ENCODE measurements at places on chromosomes 2 and 18.
A peak's percentile ranks its signal among the peaks of the same experiment; 100 is the strongest.

DNA sequence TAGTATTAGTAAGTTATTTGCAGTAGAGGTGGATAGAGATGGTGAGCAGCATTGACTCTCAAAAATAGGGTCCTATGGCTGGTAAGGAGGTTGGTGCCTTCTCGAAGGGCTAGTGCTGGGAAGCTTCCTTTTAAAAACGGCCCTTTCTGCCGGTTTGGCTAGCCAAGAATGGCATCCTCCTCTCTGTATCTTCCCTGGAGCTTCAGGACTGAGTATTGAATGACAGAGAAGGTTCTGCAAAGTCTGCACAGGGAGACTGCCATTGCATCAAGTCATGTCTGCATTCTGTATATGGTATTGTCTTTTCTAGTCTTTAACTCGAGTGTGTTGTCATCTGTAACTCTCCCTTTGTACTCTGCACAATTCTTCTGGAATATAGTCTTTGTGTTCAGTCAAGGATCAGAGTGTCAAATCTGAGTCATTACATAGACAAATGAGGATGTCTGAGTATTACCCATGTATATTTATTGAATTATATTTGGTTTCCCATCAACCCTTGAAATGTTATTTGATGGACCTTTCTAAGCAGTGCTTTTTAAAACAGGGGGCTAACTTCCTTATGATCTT is 1.1 kb downstream of the LDLRAD4 start:
- DNase-seq = no peak

DNA sequence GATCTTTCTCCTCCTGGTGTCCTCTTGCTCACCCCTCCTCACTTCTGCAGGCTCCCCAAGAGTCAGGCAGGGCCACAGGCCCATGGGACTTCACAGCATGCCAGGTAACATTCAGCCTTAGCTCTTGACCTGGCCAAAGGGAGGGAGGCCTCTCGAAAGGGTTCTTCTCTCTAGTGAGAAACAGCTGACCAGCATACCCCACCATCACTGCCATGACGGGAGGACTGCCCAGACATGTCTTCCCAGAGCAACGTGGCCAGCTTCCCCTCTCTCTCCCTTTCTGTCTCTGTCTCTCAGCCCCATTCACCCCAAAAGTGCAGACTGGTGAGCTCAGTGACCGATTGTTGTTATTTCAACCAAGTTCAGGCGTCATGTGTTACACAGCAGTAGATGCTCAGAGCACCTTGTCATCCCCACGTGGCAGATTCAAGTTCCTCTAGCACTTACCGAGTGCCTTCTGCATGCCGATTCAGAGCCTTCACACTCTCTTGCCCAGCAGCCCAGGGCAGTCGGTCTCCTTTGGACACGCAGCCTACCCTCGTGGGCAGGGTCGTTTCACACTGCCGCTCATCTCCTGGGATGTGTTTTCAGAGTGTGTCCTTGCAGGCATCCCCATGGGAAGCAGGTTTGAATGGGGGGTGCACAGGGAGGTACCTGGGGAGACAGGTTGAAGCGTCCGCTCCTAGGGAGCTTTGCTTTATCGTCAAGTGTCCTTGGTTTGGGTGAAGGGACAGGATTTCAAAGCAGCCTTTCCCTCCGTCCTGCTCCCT is 259.9 kb downstream of the NDUFA10 start:
- DNase-seq = no peak

DNA sequence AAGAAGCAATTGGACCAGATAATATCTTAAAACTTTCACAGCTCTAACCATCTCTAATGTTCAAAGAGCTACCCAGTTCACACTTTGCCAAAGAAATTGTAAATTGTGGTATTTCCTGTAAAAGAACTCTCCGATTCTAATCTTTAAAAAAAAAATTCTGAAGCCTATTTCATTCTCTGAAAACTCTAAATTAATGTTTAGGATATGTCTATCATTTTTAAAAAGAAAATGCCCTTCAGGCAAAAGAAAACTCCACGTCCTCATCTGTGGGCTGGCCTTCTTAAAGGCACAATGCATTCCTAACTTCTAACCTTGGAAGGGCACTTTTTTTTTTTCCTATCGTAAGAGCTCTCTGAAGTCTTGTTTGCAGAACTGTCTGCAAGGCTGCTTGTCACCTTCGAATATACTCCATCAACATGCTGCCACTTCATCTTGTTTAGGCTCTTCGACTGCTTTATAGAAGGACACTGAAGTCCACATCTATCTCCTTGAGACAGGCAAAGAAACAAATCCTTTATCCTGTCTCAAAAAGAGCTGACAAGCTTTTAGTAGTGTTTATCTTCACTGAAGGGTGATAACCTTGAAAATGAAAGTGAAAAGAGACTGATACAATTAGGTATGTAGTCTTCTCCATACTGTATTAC is 124.3 kb upstream of the SLC39A10 start:
- no peak for DNase-seq

- no peak for DNase-seq
Measured at GRCh38 chr18:71682591-71682990, 861.6 kb downstream of the CBLN2 start.

DNA sequence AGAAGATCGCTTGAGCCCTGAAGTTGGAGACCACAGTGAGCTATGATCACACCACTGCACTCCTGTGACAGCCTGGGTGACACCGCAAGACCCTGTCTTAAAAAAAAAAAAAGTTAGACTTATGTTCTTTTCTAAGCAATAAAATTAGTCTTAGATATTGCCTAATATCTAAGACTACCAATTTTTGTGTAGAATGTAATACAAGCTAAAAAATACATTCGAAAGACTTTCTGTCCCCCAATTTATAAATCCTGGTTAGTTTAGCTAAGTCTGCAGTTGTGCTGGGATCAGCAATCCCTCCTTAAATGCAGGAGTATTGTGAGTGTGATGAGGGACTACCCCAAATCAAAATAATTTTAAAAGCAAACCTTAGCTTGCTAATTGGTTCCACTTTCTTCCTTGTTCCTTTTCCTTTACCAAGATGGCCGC is 358 bp upstream of the STAMBP start:
- no peak for DNase-seq

DNA sequence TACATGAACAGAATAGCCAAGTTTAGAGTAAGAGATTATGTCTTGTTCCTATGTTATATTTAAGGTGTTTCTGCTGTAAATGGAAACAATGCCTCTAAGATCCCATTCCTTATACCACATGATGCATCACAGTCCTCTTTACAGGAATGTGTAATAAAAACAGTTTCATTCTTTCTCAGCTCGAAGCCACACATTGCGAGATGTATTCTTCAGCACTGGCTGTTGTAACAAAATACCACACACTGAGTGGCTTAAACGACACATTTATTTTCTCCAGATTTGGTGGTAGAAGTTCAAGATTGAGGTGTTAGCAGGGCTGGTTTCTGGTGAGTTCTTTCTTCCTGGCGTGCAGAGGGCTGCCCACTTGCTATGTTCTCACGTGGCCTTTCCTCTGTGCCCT is 246.2 kb downstream of the SOCS6 start:
- no peak for DNase-seq

GRCh38 chr2:108459441-108459840 is 10.4 kb downstream of the GCC2 start:
- DNase-seq = no peak

GRCh38 chr2:156341452-156342253 is 9.1 kb upstream of the NR4A2 start:
- peak; percentile 93 for DNase-seq

- no peak for DNase-seq
Measured at GRCh38 chr2:181770150-181770549, 89.8 kb upstream of the NEUROD1 start.

- no peak for DNase-seq
Measured at GRCh38 chr2:200404615-200405014, 98.1 kb downstream of the SPATS2L start.

DNA sequence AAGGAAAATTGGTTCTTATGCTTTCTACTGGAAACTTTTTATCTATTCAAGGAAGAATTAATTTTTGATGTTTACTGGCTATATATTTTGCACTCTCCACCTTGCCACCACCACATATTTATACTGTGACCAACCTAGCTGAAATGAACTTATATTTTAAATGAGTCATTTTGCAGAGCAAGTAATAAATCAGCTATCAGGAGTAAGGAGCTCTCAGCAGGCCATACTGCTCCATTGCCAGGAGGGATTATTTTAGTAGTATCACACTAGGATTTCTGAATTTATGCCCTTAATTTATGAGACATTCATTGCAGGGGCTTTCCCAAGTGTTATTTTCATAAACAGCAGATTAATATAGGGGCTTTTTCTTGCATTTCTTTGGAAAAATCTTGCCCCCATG is 125.8 kb upstream of the CYP1B1 start:
- DNase-seq = no peak

DNA sequence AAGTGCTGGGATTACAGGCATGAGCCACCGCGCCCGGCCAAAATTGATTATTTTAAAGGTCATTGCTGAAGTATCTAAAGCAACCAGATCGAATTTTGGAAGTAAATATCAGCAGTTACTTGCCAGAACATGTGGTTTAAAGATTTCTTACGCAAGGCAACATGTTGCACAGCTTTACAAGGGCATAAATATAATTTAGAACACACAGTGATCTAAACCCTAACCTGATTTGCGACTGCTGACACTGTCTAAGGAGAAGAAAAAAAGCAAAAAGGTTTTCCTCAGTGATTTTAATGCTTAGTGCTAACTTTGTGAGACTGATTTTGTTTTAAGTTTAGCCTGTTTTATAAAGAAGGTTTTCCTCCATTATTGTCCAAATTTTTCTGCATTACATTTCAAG is 569.9 kb upstream of the LINC00305 start:
- DNase-seq = no peak

GRCh38 chr2:220341014-220341413 is 713.6 kb downstream of the SLC4A3 start:
- DNase-seq = no peak

DNA sequence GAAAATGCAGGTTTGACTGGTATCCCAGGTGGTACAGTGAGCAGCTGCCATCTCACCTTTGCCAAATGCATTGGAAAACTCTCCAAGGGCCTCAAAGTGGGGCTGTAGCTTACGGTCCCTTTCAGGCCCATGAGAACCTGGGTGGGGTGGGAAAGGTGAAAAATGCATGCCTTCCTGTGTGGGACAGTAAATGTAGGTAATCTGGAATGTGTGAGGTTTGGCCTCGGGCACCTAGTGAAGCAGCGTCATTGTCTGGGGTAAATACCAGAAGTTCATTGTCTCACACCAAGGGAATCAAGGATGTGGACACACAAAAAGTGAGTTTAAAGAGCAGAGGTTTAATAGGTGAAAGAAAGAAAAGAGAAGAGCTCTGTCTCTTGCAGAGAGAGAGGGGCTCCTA is 36.6 kb downstream of the TIMM21 start:
- no peak for DNase-seq

- DNase-seq = no peak
Measured at GRCh38 chr2:162749994-162750393, 88.6 kb downstream of the KCNH7 start.

DNA sequence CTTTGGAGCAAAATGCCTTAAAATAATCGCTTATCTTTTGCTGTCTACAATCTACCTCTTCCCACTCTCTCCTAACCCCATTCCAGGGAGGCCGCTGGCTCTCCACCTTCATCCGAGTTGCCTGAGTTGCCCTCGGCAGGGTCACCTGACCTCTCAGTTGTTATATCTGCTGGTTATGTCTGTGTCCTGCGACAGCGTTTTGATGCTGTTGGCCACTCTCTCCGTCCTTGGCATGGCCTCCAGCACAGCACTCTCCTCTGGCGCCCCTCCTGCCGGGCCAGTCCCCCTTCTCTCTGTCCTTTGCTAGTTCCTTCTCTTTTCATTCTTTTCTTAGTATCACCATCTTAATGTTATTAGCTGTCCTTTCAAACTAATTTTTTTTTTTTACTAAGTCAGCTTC is 41.6 kb downstream of the TRAF3IP1 start:
- no peak for DNase-seq

GRCh38 chr18:24818441-24818840 is 358.0 kb downstream of the HRH4 start:
- no peak for DNase-seq

- no peak for DNase-seq
Measured at GRCh38 chr2:220569112-220569897, 941.9 kb downstream of the SLC4A3 start.

- DNase-seq = no peak
Measured at GRCh38 chr18:51582551-51582950, 385.1 kb upstream of the MEX3C start.

GRCh38 chr2:18346344-18346743 is 214.1 kb downstream of the RDH14 start:
- no peak for DNase-seq

DNA sequence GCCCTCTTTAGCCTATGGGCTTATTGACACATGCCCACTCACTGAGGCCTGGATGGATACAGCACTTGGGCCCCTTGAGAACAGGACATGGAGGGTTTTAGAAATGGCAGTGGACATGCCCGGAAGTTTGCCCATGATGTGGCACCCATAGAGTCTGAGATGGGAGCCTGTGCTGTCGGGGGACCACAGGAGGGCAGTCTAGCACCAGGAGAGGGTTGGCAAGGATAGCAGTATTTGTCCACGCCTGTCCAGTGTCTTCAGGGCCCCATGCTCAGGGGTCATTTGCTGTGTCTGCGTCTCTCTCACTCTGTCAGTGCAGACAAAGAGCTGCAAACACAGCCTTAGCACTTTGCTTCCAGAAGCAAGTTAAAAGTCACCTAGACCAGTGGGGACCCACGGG is 48.7 kb downstream of the IL1RL2 start:
- DNase-seq = no peak
